ENCODE measurements at places on chromosomes 4 and X.

- DNase-seq = no peak
Measured at GRCh38 chr4:99252746-99253145, 33.7 kb upstream of the ADH6 start.

- DNase-seq = no peak
Measured at GRCh38 chr4:70183940-70184246, 11.6 kb upstream of the ODAM start.

DNA sequence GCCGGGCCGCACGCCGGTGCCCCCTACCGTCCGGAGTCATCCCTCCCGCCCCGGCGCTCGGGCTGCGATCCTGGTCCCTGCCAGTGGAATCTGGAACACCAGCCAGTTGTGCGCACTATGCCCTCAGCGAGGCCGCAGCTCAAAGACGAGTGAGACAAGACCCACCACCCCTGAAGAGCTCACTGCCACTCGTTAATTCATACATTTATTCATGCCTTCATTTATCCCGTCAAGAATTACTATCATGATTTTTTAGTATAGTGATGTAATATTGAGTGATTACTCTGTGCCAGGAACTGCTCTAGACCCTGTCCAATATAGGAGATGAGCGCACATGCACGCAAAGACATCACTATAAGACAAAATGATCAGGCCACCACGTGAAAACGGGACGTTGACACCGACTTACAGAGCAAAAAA, 247 bp upstream of the PPA2 start:
- peak; percentile 62 for DNase-seq

GRCh38 chr4:23882976-23883531, 6.8 kb downstream of the PPARGC1A start:
- DNase-seq = no peak

DNA sequence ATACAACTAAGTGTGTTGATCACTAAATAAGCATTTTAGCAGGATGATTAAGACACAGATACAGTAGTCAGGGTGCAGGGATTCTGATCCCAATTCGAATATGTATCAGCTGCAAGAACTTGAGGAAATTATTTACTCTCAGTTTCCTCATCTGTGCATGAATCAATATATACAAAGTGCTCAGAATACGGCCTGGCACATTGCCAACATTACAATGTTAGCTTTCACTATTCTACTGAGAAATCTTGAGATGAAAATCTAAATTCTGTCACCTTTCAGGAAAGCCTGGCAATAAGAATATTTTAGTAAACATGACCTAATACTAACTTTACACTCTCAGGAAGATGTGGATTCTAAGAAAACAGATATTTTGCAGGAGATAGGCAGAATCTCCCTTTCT, 1001.6 kb upstream of the IGFBP7 start:
- no peak for DNase-seq

GRCh38 chr4:39908284-39908683, 69.4 kb downstream of the PDS5A start:
- no peak for DNase-seq

GRCh38 chr4:123555233-123555806, 158.7 kb downstream of the SPRY1 start:
- no peak for DNase-seq

- no peak for DNase-seq
Measured at GRCh38 chrX:92213786-92214185, 434.6 kb downstream of the PCDH11X start.

- no peak for DNase-seq
Measured at GRCh38 chrX:130805903-130806302, 97.1 kb downstream of the ENOX2 start.

DNA sequence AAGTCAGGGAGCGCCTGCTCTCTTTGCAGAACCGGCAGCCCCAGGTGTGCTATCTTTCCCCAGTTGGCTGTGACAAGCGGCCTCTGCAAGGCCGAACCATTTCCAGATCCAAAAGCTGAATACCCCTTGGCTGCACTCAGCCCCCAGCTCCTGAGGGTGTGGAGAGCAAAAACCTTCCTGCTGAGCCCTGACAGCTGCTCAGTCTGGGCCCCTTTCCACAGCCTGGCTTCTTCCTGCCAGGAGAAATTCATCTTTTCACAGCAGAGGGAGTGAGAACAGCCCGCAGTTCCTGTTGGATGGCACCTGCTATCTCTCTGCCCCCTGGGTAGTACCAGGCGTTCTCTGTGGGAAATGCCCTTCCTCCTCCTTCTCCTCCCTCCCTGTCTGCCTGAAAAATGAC, 78.4 kb downstream of the DRD5 start:
- no peak for DNase-seq

GRCh38 chr4:155510771-155511170, 134.0 kb upstream of the MAP9 start:
- no peak for DNase-seq

GRCh38 chr4:108651014-108651791, 804 bp downstream of the OSTC start:
- DNase-seq = no peak

DNA sequence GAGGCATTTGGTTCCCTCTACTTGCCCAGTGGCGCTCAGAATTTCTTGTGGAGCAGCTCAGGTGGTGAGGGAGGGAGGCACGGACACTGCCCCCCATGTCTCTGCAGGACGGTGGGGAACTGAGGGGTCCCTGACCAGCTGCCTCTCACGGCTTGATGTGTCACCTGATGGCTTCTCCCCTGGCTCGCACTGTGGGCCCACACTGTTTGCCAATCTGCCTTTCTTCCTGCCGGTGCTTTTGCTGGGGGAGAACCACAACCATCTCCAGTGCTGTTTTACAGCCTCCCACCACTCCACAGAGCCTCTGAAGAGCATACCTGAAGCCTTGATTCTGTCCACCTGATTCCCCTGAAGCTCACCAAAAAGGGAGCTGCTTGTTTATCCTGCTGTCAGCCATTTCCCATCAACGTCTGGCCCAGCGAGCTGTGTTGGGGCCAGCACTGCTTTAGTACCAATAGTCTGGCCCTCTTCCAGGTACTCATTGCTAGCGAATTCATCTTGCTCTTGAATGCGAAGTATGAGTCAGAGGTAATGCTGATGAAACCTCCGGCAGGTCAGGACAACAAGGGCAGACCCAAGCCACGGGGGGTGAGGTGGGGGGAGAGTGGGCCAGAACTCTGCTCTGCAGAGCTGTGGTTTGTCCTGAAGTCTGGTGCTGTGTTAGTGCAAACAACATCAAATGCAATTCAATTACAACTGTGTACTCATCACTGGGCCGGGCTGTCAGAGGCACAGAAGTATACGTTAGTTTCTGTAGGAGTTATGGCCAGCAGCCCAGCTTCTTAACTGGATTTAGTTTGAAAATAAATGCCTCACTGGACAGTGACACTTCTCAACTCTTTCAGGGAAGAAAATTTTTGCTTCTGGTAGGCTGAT, 208.3 kb upstream of the JADE1 start:
- peak; percentile 82 for DNase-seq

DNA sequence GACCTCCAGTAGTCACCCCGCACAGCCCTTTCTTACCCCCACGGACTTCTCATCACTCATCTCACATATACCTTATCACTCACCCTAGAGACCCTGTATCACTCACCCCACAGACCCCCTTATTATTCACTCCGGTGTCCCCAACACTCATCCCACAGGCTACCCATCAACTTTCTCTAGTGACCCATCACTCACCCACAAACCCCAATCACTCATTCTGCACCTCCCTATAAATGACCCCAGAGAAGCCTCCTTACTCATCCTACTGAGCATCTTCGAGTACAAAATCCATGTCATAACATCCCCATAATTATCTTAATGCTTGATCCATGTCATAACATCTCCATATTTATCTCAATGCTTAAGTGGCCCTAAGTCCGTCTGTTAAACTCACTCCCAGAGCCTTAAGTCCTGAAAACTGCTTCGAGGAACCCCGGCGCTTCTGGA, 934 bp downstream of the ZNF41 start:
- DNase-seq = no peak

- DNase-seq = peak; percentile 52
Measured at GRCh38 chr4:87092389-87093141, 127.9 kb downstream of the KLHL8 start.

- DNase-seq = no peak
Measured at GRCh38 chr4:15531792-15532191, 62.1 kb downstream of the CC2D2A start.

- DNase-seq = no peak
Measured at GRCh38 chrX:9285342-9285771, 179.5 kb upstream of the TBL1X start.

- no peak for DNase-seq
Measured at GRCh38 chrX:47420962-47421361, 50.6 kb downstream of the ZNF157 start.

- no peak for DNase-seq
Measured at GRCh38 chr4:151990201-151990600, 229.4 kb upstream of the GATB start.

- no peak for DNase-seq
Measured at GRCh38 chrX:12379671-12380070, 241.4 kb downstream of the FRMPD4 start.

DNA sequence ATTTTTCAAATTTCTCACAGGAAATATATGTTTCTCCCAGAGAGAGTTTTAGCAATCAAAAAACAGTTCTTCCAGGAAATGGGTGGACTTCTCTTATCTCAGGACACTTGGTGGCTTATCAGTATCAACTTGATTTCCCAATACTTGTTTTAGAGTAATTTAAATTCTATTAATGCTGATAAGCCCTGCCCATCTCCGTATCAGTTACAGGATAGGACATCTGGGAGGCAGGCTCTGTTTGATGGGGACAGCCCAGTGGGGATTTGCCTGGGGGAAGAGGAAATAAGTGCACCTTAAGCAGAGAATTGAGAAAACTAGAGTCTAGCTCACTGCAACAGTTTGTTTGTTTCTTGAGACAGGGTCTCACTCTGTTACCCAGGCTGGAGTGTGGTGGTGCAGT, 43.2 kb upstream of the PDGFRA start:
- DNase-seq = no peak

DNA sequence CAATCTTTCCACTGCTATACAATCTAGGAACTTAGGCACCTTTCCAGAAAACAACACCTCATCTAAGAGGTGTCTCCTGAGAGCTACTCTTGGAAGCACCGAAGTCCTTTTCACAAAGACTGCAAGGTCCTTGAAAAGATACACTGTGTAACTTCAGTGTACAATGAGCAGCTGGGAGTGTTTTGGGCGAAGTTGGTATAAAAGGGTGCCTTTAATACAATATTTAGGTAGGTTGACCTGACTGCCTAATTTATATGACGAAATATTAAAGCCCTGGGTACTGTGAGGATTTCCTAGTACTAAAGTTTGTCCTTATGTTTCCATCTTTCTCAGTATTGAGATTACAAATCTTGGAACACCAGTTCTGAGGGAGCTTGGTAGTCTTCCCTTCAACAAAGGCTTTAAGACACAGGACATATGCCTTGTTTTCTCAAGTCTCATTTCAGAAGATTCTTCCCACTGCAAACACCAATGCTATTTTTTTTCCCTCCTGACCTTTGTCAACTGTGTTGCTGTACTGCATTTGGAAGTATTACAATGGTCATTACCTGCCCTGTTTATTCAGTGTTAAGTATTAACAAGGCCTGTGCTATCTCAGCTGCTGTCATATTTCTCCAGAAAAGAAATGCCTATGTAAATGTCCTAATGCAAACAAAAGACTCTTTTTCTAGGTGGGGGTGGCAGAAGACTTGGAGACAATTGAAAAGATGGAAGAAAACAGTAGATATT, 134.2 kb downstream of the MAML3 start:
- no peak for DNase-seq

GRCh38 chr4:175542786-175543185, 269.3 kb downstream of the GPM6A start:
- DNase-seq = no peak

GRCh38 chr4:123401271-123402120, 4.9 kb downstream of the SPRY1 start:
- no peak for DNase-seq

DNA sequence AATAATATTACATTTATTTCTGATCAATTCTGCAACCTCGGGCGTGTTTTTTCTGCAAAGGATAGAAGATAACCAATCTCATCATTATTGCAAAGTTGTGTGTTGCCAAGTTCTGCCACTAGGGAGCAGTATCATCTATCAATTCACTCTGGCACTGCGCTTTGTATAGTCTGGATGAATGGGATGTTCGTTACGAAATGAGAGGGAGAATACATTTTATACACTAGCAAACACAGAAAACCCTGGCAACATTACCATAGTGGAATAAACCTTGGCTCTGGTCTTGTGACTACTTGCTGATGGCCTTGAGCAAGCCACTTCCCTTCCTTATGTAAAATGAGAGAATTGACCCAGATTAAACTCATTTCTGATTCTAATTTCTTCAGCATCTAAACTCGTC, 97.5 kb upstream of the ZNF518B start:
- DNase-seq = peak; percentile 39

DNA sequence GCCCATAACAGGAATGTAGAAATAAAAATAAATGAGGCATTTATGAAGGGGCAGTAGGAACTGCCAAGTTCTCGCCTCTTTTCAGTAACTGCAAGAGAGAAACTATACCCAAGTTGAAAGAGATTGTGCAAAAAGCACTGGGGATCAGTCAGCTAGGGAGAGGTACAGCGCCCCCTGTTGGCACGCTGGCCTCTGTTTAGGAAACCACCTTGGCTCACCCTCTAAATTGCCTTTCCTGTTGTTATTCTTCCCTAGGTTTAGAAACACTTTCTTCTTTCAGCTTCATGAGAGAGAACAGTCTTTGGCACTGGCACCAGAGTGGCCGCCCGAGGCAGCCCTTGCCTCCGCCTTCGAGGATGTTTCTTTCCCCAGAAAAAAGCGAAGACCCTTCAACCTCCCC, 348.5 kb downstream of the MID1IP1 start:
- DNase-seq = no peak

DNA sequence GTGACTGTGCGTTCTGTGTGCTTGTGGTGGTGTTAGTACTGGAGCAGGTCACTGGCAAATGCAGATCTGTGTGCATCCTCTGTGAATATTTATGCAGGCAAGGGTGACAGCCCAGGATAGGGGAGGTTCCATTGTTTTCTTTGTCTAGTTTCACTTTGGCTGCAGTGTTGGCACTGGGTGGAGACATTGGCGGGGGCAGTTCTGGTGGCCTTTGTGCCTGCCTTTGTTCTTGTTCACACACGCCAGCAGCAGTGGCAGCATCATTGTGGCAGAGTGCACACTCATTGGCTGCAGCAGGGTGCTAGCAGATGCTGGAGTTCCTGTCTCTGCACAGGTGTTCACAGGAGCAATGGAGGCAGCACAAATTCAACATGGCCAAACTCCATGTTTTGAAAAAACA, 495.3 kb downstream of the UBE2NL start:
- no peak for DNase-seq

- no peak for DNase-seq
Measured at GRCh38 chr4:150368667-150369066, 213.3 kb upstream of the MAB21L2 start.

DNA sequence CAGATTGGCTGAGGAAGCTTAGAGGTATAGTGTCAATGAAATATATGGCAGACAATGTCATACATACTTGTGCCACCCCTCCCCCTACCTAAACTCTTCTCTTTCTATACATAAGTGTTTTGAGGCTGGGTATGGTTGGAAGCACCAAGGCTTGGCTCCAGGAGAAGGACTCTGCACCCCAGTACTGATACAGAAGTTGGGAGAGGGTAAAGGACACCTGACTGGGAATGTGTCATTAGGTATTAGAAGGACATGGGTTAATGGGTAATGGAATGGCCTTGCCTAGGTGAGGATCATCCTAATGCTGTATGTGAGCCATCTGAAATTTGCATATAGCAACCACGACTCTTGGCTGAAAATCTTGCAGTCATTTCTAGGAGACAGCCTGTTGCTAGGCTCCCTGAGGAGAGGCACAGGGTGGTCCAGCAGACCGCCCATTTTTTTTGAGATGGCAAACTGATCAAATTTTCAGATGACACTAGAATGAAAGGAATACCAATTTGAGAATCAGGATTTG, 26.8 kb upstream of the AP1S2 start:
- DNase-seq = no peak

- DNase-seq = no peak
Measured at GRCh38 chr4:111070390-111070789, 447.5 kb upstream of the PITX2 start.

Measured in HFF-Myc (cell line).